ENCODE measurements at places on chromosomes 2 and 18.

DNA sequence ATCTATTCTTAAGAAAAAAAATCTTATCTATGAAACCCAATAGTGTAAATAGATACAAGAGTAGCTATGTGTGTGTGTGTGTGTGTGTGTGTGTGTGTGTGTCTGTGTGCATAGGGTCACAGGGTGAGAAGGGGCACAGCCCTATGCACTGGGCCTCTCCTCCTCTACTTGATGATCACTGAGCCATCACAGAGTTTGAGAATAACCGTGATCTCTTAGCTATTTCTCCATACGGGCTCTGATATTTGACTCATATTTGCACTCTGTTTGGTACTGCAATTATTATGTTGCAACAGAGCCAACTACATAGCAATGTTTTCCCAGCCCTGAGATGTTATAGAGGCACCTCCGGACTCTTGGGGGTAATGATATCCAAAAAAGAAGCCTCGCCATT, 28.8 kb upstream of the SLC40A1 start:
- no peak for DNase-seq

GRCh38 chr2:166768393-166769123, 119.7 kb upstream of the XIRP2 start:
- no peak for DNase-seq

DNA sequence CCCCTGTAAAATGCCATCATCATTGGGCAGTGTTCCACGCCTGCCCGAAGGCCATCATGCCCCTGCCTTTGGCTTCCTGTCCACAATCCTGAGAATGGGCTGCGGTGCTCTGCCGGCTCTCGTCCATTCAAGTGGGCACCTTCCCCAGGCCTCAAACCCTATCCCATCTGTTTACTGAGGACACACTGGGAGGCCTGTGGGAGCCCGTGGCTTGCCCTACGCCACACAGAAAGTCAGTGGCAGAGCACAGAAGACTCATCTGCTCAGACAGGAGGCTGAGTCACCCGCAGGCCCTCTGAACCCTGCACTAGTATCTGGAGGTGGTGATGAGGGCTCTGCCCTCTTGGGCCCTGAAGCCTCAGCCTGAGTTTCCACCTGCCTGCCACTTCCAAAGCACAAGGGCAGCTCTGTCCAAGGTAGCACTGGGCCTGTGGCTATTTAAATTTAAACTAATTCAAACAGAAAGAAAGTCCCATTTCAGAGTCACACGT, 19.1 kb upstream of the ANKRD53 start:
- no peak for DNase-seq

GRCh38 chr2:174333372-174334277, 1.1 kb upstream of the SP9 start:
- DNase-seq = peak; percentile 20

DNA sequence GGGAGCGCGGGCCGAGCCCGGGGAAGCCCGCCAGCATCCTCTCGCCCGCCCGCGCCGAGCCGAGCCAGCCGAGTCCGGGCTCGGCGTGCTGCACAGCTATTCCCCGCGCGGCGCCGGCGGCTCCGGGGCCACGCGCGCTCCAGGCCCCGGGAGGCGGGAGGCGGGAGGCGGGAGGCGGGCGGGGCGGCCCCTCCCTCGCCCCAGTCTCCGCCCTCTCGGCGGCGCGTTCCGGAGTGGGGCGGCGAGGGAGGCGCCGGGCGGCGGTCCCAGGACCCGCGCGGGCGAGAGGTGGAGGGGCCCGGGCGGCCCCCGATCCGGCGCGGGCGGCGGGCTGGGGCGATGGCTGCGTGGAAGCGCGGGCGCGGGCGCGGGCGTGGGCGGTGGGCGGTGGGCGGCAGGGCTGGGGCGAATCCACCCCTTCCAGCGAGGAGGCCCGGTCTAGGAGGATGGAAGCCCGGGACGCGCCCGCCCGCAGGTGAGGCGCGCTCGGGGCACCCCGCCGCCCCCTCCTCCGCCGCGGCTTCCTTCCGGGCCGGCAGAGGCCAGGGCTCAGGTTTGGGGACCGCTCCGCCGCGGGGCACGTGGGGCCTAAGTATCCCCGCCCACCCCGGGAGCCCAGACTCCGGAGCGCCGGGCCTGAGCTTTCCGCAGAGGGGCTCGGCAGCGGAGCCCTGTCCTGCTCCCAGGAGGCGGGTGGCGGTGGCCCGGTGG, at the start of gene ADCY3:
Gene ADCY3 (minus strand): TSS at position 140 of the 711 bp plus-strand sequence. CDS start 1,250 bp downstream, outside the sequence.
- peak; percentile 72 for DNase-seq

DNA sequence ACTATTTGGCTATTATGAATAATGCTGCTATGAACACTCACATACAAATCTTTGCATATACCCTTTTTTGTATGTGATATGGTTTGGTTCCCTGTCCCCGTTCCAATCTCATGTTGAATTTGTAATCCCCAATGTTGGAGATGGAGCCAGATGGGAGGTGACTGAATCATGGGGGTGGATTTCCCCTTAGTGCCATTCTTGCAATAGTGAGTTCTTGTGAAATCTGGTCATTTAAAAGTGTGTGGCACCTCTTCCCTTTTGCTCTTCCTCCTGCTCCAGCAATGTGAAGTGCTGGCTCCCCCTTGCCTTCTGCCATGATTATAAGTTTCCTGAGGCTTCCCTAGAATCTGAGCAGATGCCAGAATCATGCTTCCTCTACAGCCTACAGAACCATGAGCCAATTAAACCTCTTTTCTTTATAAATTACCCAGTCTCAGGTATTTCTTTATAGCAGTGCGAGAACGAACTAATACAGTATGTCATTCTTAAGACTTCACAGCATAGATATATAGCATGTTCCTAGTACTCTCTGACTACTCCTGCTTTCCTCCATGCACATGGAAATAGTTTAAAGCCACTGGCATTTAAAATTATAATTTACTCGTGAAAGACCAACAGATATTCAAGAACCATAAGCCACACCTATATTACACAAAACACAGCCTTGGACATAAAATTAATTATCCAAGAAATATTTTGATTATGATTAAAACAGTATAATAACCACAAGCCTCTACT, 75.2 kb downstream of the COBLL1 start:
- no peak for DNase-seq

DNA sequence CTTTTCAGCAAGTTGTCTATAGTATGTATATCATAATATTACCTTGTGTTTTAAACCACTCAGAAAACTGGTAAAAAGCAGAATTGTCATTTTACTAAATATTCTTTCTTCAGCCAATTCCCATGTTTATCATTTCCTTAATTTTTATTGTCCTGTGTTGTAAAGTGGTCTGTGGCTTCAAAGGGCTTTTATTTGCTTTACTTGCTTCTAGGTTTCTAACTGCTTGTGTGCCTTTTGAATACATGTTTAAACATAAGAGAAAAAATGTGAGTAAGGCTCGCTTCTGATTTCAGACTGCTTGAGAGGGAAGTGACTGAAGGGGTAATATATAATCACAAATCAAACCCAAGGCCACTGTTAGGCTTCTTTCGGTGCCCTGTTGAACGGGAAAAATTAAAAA, 407.5 kb upstream of the NRP2 start:
- DNase-seq = no peak

DNA sequence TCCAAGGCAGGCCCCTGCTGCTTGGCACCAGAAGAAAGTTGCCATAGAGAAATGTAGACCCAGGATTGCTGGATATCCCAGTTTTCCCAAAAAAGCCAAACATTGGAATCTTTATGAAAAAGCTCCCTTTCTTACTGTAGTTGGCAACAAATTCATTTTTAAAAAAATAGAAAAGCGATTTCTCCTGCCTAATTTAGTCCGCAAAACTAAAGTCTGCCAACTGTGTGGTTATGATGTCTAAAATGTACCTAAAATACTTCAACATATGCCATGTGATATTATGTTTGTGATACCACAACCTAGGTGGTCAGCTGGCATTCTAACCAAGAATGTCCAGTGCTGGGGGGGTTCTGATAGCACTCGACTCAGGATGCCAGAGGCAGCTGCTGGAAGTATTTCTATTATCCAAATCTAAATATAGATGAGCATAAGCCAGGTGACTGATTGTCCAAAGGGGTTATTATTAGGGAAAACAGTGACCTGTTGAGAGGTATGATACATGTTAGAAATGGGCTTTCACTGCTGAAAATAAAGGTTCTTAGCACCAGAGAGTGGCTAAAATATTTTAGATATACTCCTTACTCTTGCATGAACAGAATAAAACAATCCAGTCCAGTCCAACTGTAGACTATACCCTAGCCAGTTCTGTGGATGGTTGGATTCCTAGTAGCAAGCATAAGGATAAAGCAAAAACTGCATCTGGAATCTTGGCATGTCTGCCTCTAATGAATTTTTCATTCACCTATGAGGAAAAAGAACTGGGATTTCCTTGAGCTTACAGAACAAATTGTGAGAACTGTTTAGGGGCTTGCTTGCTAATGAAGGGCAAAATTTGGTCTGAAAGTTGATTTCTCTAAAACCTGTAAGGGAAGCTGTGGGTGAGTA, 101.7 kb downstream of the STK39 start:
- no peak for DNase-seq

DNA sequence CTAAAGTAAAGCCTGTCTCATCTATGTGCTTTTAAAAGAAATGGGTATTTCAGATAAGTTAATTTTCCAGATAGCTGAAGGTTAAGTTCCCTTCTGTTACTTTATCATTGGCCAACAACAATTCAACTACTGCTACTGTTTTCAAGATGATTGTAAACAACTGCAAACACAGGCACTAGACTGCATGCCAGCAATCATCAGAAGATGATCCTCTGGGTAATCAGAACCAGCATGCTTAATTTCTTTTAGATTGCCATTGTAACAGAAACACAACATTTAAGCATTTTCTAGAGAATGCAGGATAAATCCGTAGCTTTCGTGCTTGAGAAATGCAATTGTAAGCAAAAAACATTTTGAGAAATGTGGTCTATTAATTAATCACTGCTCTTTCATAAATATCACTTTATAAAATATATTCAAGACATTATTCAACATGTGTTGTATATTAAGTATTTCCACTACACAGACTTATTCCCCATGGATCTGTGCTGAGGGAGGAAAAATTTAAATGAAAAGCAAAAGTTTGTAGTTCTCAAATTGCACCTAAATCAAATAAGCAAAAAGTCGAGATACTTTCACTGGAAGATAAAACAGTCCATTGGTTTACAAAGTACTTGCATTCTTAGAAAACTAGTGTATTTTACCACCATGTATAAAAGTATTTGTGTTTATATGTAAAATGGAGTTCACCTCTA, 133.7 kb downstream of the ATL2 start:
- DNase-seq = no peak

DNA sequence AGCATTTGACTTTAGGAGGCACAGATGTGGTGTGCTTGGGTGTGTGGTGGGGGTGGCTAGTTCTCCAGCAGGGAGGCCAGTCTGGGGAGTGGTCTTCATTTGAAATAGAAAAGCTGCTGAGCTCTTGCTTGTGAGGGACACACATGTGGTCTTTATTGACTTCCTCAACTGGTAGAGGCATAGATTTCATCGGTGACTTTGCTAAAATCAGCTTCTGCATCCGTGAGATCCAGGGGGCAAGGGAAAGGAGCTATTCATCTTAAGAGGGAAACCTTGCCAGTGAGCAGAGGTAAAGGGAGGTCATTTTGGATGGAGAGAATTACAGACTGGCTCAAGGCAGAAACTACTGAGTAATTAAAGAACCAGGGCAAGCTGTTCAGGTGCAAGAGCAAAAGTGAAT, 4.7 kb downstream of the MAPRE3 start:
- no peak for DNase-seq

DNA sequence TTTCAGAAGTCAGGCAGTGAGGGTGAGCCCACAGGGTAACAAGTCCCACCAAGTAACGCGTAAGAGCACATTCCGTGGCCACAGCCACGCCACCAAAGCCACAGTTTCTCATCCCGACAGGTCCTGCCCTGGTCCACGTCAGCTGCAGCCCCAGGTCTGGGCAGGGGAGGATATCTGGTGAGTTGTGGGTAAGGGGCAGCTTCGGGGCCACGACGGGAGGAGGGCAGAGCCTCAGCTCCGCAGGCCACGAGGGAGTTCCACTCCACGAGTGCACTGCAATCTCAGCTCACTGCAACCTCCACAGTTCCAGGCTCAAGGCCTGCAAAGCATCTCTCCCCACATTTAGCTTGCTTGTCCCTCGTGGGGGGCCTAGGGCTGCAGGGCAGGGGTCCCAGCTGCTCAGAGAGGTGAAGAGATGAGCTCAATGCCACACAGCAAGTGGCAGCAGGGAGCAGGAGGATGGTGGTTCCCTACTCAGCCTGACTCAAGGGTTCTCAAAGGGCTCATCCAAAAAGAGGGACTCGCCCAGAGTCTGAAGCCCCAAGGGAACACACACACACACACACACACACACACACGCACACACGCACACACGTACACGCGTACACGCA, 12.5 kb downstream of the SNORC start:
- DNase-seq = no peak

DNA sequence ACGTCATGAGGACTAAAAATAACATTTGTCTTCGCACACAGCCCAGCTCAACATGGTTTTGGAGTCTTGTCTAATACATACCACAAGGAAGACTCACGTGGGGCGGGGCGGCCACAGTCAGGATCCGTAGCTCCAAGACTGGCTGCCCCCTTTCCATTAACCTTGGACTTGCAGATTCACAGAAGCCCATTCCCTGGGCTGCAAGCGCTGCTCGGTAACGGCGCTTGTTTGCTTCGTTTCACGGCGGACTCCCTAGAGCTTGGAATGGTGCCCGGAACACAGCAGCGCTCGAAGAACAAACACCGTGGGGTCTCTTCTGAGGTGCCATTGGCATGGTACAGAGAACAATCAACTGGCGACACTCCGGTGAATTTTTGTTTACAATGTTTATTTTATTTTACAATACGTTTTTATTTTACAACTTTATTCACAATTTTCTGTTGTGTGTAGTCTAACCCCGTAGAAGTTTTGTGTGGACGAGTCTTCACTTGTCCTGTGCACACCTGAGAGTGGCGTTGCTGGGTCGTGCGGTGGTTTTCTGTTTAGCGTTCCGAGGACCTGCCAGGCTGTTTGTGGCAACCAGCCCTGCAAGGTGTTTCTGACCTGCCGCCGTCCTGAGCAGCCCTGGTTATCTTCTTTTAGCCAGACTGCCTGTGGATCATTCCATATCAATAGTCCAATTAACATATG, 126.5 kb downstream of the GALR1 start:
- DNase-seq = no peak

DNA sequence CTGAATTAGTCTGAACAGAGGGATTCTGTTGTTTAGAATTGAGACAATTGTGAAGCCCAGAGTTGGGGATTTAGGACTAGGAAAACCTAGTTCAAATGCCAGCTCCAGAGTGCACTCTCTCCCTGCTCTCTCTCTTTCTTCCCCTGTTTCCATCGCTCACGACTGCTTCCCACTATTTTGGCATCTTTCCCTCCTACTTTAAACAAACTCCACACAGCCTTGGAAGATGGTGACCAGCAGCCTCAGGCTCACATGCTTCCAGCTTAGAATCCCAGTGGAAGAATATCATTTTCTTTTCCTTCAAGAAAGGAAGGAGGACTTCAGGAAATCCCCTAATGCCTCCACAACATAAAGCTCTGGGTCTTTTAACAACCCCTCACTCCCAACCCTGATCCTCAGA, 6.1 kb upstream of the DNMT3A start:
- no peak for DNase-seq
